PC-3 (cell line): ENCODE measurements at places on chromosomes 4 and X. TPM values are rescaled to one million over a fixed set of nuclear protein-coding genes. Genes with fewer than 3 reads are reported as not detected.

Gene MYOZ2
- total RNA-seq: not detected in 2 replicates

GRCh38 chr4:52983563-52984303, 121.6 kb downstream of the RASL11B start:
- peak; percentile 83 for DNase-seq

DNA sequence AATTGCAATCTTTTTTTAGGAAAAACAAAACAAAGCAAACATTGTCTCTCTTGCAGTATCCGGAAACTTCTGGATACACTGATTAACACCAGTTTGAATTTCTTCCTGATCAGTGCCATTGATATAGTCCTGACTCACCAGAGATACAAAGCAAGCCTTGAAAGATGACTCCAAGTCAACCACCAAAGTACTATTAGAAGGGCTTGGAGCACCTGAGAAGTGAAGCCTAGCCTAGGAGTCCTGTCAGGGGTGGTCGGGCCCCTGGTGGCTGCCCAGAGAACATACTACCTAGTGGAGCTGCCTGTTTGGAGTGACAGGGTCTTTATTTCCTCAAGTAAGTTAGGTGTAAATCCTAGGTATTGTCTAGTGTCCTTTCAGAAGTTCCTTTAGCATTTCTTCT, 593.2 kb downstream of the ZNF674 start:
- peak; percentile 22 for DNase-seq

- no peak for DNase-seq
Observed at GRCh38 chr4:74335341-74336021, 27.2 kb downstream of the EPGN start.

Gene LIN54
- total RNA-seq: 12.7 and 15.9 TPM in 2 replicates

DNA sequence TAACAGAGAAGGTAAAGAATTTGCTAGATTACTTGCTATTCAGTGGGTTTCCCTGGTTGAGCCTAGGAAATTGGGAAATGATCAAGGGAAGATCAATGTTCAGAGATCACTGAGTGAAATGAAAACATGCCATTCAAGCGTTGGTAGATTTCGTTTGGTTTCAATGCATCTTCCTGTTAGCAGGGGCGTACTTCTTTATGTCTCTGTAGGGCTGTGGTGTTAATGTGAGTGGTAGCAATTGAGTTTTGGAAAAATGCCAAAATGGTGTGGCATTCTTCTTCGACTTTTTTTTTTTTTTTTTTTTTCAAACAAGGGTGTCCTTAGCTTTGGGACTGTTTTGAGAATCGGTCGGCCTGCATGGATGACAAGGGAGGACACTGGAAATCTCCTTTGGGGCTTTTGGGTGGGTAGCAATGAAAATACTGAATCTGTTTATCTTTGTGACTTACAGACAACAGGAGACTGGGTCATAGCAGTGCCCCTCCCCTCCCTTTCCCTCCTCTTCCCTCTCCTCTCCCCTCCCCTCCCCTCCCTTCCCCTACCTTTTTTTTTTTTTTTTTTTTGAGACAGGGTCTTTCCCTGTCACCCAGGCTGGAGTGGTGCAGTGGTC, 50.4 kb downstream of the SPRY1 start:
- no peak for DNase-seq

GRCh38 chrX:149908308-149908707, 21.1 kb upstream of the HSFX4 start:
- no peak for DNase-seq

DNA sequence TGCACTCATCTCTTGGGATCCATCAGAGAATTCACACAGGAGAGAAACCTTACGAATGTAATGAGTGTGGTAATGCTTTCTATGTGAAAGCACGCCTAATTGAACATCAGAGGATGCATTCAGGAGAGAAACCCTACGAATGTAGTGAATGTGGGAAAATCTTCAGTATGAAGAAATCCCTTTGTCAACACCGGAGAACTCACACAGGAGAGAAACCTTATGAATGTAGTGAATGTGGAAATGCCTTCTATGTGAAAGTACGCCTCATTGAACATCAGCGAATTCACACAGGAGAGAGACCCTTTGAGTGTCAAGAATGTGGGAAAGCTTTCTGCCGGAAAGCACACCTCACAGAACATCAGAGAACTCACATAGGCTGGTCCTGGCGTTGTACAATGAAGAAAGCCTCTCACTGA, 42.8 kb downstream of the ZNF157 start:
- DNase-seq: no peak
